ENCODE measurements at places on chromosomes 7 and 10. TPM values are rescaled to one million over a fixed set of nuclear protein-coding genes. Genes with fewer than 3 reads are reported as not detected.

GRCh38 chr7:44338600-44338999 lies 13.2 kb upstream of the CAMK2B start:
- DNase-seq, result no peak

DNA sequence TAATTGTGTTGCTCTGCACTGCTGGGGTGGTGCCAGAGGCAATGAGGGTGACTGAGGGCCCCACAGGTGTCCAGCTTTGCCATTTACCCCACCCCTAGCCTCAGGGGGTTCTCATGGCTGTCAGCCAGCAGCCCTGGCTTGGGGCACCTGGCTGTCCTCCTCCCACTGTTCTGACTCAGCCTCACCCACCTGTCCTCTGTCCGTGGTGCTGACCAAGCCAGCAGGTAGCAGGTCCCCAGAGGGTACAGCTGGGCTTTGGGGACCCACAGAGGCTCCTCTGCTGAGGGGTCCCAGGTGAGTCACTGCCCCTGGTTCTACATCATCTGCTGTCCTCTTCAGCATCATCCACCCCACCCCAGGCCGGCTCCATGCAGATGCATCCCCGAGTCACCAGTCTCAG lies 32.2 kb upstream of the ZNF716 start:
- DNase-seq, result no peak

DNA sequence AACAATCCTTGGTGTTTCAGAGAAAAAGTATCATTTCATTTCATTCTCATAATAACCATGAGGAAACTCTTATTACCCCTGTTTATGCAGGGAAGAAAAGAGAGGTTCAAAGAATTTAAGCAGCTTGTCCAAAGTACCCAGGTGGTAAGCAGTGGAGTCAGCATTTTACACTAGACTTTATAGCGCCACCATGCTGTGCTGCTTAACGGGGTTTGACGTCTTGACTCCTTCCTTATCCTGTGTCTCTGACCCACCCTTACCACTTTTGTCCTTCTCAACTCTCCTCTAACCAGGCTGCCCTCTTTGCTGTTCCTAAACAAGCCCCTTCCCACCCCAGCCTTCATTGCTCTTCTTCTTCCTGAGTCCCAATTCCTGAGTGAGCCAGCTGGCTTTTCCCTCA lies 117.0 kb upstream of the AHR start:
- DNase-seq, result no peak

GRCh38 chr7:55500117-55500756 lies 72.1 kb downstream of the VOPP1 start:
- DNase-seq, result no peak

GRCh38 chr7:39745320-39745719 lies 121.9 kb downstream of the RALA start:
- no peak for DNase-seq

DNA sequence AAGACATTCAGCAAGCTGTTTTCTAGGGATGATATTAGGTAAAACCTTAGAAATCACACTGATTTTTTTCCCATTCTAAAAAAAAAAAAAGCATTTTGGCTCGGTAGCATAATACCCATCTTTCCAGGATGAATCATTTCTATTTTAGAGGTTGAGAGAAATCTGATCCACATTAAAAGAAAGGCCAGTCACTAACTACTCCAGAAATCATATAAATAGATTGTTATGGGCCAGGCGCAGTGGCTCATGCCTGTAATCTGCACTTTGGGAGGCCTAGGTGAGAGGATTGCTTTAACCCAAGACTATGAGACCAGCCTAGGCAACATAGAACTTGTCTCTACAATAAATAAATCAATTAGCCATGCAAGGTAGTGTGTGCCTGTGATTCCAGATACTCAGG lies 164.3 kb downstream of the BAMBI start:
- no peak for DNase-seq

DNA sequence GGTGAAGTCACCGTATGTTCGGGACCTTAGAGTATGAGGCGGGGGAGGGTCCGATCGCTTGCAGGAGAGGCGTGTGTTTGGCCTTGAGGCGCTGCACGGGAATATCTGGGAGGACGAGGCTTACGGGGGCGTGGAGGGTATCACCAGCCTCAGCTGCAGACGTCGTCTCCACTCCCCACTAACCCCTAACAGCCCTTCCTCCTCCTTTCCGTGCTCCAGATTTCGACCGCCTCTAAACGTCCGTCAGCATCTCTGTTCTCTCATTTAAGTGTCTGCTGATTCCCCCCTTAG lies 23.5 kb upstream of the ZNF12 start:
- no peak for DNase-seq

DNA sequence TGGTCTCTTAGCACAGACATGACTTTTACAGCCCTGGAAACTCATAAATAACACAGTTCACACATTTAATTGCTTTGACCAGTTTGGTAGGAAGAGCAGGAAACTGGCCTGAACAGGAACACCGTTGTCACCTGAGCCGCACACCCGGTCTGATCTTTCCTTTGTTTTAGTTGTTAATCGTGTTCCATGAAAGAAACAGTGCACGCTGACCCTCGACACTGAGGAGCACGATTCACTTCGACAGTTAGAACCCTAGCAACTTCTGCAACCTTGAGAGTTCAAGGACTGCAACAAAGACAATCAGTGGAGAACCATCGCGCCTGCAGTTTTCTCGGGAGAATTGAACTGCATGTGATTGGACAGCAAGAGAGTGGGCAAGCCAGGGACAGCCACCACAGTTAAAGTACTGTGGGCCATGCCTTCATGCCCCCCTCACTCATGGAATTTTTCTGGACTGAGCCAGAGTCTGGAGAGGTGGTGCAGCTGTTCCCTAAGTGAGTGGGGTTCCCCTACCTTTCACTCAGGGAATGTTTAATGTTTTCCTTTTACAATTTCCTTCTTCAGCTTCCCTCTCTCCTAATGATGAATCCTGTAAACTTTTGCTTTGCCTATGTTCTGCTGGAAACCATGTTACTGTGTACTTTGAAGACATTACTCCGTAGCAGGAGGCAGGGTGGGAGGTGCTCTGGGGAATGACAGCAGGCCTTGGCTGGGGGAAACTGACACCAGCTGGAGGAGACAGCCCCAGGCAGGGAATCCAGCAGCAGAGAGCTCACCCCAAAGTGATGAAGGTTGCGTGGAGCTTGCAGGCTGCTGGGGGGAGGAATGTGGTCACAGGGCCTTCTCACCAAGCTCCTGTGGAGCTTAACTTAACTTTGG lies 198.7 kb downstream of the ZNF438 start:
- DNase-seq, result no peak

Gene MCM10
- total RNA-seq, result 11.5 TPM

Gene WASL
- 14.0 TPM for total RNA-seq

Gene SKIDA1
- 0.46 TPM for total RNA-seq

Gene PITX3
- 0.07 TPM for total RNA-seq
